Activated CD8-positive, alpha-beta T cell treated with anti-CD3 and anti-CD28 coated beads, Interleukin-2, amount 10 ng/mL, durations not matched to agents 7 days and 5 days (primary cell): ENCODE measurements at places on chromosomes 4 and X. TPM values are rescaled to one million over a fixed set of nuclear protein-coding genes. Genes with fewer than 3 reads are reported as not detected.

TRIM2 gene
- total RNA-seq: 0.13 TPM

UGT2B17 gene
- not detected for total RNA-seq

ATP8A1 gene
- 38.5 TPM for total RNA-seq

CSAG2 gene
- total RNA-seq: not detected

RAB40A gene
- total RNA-seq: not detected

STBD1 gene
- total RNA-seq: 1.5 TPM

ACSL1 gene
- 7.5 TPM for total RNA-seq

UBQLN2 gene
- 46.3 TPM for total RNA-seq

ETDA gene
- not detected for total RNA-seq

JADE1 gene
- total RNA-seq: 33.5 TPM

- no peak for DNase-seq
Measured at GRCh38 chrX:69096963-69097362, 68.3 kb downstream of the PJA1 start.

DNA sequence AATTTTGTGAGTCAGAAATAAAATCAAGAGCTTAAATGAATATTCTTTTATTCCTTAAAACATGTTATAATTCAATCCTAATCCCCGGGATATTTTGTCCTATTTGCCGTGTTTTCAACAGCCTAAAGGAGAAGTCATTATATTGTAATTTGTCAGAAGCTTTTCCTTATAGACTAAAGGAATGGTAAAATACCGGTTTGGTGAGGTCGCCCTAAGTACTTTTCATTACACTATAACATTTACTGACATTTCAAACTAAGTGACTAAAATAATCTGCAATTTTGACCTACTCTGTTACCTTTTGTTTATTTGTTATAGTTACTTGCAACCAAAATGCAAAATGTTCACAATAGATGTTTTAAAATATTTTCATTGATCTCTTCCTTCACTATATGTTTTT, 8.8 kb downstream of the DCLK2 start:
- no peak for DNase-seq

- no peak for DNase-seq
Measured at GRCh38 chr4:41155194-41155830, 59.0 kb downstream of the APBB2 start.

DNA sequence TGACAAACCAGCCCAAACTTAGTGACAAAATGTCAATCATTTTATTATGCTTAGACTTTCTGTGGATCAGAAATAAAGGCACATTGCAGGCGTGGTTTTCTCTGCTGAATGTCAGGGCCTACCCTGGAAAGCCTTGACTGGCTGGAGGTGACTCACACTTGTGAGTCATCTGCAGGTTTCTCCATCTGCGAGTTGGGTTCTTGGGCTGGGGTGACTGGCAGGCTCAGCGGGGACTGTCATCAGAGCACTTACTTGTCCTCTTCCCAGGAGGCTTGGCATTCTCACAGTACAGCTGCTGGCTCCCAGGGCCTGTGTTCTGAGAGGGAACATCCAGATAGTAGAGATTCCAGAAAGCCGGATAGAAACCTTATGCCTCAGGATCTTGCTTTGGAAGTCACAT, 153.8 kb upstream of the AGA start:
- peak; percentile 46 for DNase-seq

DNA sequence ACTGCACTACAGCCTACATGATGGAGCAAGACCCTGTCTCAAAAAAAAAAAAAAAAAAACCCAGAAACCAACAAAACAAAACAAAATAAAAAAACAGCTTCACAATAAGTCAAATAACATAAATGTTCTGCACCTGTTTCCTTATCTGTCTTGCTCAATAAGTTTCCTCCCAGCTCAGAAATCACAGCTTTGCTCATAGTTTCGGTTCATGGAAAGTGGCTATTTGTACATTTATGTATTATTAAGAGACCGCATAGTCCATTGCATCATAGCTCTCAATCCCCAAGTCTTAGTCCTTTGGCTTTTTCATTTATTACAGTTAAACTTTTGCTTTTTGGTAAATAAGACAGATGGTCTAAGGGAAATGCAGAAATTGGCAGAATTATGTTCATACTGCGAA, 24.4 kb upstream of the CFAP299 start:
- DNase-seq: no peak

DNA sequence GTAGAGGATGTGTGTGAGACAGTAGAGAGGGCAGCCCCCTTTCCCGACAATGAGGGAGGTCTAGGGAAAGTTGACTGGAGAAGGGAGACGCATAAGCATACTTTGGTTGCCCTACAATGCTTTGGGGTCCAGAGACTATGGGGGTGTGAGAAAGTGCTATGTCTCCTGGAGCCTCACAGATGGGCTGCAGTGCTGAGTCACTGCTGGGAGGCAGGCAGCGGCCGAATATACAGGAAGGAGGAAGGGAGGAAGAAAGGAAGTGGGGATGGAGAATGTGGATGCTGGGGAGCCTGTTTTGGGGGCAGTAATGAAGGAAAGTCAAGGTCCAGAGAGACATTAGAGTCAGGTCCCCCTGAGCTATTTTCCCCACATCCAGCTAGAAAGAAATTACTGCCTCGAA, 12.7 kb downstream of the DRP2 start:
- no peak for DNase-seq

DNA sequence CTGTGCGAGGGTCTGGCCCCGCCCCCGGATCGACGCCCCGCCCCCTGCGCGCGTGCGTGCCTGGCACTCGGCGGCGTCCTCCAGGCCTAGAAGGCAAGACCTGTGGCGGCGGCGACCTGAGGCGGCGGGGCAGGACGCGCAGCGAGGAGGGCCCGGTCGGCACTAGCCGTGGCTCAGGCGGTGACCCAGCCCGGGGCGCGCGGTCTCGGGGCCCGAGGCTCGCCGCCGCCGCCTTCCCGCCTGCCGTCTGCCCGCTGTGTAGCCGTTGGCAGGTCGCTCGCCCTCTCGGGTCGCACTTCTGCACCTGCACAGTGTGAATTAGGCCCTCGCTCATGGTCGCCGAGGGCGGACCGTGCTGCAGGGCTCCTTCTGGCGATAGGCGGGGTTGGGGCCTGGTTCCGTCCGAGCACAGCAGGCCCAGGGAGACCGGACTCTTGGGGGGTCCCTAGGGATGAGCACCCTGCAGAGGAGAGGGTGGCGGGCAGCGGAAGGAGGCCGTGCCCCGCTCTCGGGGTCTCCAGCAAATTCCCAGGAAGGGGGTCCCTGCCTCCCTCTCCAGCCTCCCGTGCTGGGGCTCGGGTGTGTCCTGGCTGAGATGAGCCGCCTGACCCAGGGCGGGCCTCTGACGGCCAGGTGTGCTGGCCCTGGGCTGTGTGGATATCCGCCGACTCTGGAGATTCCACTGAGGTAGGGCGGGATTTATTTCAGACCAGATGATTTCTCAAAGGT, 557 bp upstream of the FAM53A start:
- peak; percentile 93 for DNase-seq

GRCh38 chr4:67446811-67447210, 98.5 kb downstream of the CENPC start:
- no peak for DNase-seq

- no peak for DNase-seq
Measured at GRCh38 chr4:52529983-52530382, 129.1 kb downstream of the USP46 start.

DNA sequence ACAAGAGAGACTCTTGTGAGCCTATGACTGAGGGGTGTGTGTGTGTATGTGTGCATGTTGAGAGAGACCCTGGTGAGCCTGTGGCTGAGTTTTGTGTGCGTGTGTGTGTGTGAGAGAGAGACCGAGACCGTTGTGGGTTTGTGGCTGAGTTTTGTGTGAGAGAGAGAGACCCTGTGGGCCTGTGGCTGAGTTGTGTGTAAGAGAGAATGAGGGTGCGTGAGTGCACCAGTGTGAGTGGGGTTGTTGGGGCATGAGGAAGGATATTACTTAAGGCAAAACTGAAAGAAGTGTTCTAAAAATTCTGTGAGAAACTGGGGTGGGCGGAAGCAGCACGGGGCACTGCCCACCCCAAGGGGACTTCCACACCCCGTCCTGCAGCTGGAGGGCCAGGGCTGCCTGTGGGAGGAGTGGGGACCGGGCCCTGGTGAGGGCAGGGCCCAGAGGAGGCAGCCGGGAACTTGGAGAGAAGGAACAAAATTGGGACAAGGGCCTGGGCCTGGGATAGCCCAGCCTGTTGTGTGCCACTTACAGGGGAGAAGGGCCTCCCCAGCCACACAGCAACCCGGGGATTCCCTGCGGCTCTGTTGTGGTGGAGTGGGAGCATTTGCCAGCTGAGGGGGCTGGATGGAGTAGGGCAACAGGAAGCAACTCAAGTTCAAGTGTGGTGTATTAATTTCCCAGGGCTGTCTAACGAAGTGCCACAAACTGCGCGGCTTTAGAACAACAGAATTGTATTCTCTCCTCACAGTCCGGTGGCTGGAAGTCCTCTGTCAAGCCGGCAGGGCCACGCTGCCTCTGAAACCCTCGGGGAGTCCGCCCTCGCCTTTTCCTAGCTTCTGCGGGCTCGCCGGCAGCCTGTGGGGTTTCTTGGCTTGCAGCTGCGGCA, 22.1 kb downstream of the TMEM131L start:
- DNase-seq: peak; percentile 79

GRCh38 chrX:78514852-78515251, 144.3 kb downstream of the RTL3 start:
- DNase-seq: no peak

- DNase-seq: no peak
Measured at GRCh38 chrX:129540722-129541184, 694 bp downstream of the OCRL start.

DNA sequence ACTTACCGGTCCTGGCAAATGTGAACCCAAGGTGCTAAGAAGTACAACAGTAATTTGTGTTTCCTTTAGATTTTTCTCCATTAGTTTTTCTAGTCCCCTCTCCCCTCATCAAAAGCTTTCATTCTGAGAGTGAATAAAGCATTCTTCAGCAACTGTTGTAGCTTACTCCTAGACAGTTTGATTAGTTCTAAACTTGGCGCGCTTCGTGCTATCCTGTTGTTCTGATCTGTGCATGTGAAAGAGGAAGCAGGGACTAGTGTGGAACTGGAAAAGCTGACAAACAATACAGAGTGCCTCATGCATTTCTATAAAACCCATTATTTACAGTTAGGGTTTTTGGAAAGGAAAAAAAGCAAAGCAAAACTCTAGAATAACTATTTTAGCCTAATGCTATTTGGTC, 556.9 kb upstream of the SLIT2 start:
- no peak for DNase-seq

DNA sequence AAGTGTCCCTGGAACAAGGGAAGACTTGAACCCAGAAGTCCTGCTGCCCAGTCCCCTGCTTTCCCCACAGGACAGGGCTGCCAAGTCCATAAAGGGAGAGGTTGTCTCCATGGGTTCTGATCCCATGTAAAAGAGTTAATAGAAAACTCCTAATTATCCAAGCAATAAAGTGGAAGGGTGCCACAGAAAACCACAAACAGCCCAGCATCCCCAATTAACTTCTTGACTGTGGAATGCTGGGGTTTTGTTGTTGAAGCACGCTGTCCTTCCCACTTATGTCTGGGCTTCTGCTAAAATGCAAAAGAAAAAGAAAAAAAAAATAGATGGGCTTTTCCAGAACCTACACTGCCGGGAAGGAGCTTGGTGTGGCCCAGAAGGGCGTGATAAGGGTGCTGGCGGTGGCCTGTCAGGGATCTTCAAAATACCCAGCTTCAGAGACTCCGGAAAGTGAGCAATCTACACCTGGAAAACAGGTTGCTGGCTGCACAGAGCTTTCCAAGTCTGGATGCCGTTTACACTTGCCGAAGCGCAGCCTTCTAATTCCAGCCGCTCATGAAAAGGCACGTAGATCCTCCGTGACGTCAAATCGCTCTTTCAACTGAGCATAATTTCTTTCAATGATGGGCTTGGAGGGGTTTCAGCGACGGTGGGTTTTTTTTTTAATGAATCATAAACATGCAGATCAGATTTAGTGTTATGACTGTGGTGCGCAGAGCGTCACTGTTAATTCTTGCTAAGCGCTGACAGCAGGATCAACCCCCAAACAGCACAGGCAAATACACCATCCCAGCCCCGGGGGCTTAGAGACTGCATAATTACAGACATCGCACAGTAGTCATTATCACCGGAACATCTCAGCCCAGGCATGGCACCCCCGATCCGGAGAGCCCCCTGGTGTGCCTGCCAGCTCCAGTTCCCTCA, 197.6 kb downstream of the BCOR start:
- no peak for DNase-seq

- DNase-seq: no peak
Measured at GRCh38 chr4:173527103-173527891, 2.7 kb downstream of the HAND2 start.

DNA sequence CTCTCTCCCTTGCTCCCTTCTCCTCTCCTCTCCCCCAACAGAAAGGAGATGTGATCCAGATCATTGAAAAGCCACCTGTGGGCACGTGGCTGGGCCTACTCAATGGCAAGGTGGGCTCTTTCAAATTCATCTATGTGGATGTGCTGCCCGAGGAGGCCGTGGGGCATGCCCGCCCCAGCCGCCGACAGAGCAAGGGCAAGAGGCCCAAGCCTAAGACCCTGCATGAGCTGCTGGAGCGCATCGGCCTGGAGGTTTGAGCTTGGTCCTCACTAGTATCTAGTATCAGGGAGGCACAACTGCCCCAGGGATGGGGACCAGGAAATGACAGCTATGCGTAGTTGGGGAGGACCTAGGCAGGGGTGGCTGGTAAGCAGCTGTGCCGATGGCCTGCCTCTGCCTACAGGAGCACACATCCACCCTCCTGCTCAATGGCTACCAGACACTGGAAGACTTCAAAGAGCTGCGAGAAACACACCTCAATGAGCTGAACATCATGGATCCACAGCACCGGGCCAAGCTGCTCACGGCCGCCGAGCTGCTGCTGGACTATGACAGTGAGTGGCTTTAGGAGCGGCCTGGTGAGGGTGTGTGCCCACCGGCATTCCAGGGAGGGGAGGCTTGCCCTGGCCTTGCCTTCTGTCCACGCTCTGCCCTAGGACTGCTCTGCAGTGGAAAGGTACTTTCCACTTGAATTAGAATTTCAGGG, 13.0 kb downstream of the SASH3 start:
- no peak for DNase-seq

GRCh38 chr4:102420563-102421398, 75.5 kb upstream of the SLC39A8 start:
- no peak for DNase-seq

DNA sequence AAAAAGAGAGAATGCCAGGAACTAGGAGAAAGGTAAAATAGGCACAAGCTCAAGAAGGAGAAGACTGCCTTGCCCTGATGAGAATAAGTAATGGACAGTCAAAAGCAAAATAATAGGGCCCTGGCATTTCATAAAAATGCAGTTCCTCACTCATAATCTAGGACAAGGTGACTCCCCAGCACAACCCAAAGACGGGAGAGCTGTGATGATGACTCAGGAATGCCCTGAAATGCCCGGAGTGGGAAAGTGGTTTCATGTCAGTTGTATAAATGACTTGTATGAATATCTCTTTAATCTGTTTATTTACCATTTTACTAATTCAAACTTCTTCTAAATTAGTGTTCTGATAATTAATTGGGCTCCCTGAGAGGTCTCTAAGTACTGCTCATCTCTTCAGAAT, 28.8 kb upstream of the SETD7 start:
- DNase-seq: no peak

DNA sequence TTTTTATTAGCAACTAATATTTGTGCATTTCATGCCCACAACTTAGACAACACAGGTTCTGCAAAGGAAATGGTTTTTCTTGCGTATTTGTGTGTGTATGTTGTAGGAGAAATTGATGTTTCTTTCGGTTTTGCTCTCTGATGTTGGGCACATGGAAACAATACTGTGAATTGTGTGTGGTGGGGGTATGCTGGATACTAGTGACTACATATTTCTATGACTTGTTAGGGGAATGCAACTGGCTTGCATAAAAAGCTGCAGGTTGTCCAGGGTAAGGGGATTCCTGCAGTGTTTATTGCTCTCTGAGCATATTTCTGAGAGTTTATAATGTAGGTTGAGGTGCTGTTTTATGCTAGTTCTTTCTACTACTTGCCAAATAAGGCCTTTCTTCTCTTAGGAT, 11.6 kb downstream of the DLG3 start:
- DNase-seq: no peak
